ENCODE measurements at places on chromosomes 4 and X. TPM values are rescaled to one million over a fixed set of nuclear protein-coding genes. Genes with fewer than 3 reads are reported as not detected.

The ARHGAP4 gene
- polyA plus RNA-seq = 0.82 TPM

The CCDC158 gene
- 0.10 TPM for polyA plus RNA-seq

The IRS4 gene
- polyA plus RNA-seq = not detected

The HMGN5 gene
- polyA plus RNA-seq = 1.0 TPM

The RTL9 gene
- 0.18 TPM for polyA plus RNA-seq
